ENCODE measurements at places on chromosomes 6 and 20. TPM values are rescaled to one million over a fixed set of nuclear protein-coding genes. Genes with fewer than 3 reads are reported as not detected.

- DNase-seq: no peak
Observed at GRCh38 chr6:33957892-33958525, 154.2 kb upstream of the MLN start.

DNA sequence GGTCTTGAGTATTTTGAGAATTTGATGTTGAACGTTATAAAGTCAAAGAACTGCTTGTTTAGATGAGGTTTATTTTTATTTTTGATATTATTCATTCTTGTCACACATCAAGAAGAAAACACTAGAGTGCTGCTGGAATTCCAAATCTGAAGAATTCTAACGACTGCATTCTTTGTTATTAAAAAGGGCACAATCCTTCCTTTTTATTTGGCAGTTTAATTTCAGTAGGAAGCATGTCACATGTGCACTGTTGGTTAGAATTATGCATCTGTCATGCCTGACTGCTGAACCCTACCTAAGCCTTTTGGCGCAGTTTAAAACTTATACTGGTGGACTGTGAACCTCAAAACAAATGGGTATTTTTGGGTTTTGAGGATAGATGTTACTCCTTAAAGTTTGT lies 4.0 kb downstream of the ID4 start:
- DNase-seq: no peak

GRCh38 chr6:20207088-20207418 lies 5.2 kb downstream of the MBOAT1 start:
- DNase-seq: no peak

- no peak for DNase-seq
Observed at GRCh38 chr6:78589436-78589835, 277.9 kb upstream of the IRAK1BP1 start.

DNA sequence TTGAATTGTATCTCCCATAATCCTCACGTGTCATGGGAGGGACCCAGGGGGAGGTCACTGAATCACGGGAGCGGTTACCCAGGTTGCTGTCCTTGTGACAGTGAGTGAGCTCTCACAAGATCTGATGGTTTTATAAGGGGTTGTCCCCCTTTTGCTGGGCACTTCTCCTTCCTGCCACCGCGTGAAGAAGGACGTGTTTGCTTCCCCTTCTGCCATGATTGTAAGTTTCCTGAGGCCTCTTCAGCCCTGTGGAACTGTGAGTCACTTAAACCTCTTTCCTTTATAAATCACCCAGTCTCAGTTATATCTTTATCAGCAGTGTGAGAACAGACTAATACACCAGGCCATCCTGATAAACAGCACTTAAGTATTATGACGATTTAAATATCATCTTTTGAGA lies 9.0 kb upstream of the MRGBP start:
- no peak for DNase-seq

DNA sequence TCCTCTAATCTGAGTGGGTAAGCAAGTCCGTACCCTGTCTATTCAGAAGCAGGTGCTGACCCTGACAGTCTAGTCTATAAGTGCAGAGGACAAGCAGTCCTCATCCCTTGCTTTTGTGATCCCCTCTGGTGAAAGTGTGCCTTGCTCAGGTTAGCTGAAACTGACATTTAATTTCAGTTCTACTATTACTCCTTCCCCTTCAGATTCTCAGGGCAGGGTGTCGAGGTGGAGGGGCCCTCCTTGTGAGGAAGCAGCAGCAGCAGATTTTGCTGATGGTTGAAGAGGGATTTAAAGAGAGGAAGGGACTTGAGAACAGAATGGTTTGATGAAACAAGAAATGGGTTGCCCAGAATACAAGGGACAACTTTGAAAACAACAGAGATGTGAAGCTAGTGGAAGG lies 309.3 kb downstream of the CLIC5 start:
- DNase-seq: no peak

DNA sequence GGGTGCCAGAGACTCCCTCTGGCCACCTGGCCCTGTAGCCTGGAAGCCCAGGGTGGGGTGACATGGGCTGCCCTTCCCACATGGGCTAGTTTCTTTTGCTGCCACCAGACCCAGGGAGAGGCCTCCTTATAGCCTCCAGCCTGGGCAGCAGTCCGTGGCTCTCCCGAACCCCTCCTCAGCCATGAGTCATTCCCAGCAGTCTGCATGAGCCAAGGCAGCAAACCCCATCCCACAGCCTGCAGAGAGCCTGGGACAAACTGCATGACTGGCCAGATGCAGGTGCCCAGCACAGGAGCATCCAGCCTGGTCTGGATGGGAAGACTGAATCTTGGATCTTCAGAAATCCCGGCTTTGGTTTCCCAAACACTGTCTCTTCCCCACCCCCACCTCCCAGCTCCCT lies 75.7 kb downstream of the MRPL14 start:
- peak; percentile 74 for DNase-seq

- peak; percentile 40 for DNase-seq
Observed at GRCh38 chr20:23995905-23996666, 7.5 kb upstream of the GGTLC1 start.

GRCh38 chr6:40930555-40930954 lies 108.5 kb downstream of the UNC5CL start:
- peak; percentile 49 for DNase-seq

GRCh38 chr20:36098364-36098763 lies 56.2 kb upstream of the EPB41L1 start:
- DNase-seq: peak; percentile 84

GRCh38 chr6:118650582-118651281 lies 659 bp downstream of the CEP85L start:
- DNase-seq: peak; percentile 26

GRCh38 chr6:105677671-105678475 lies 275.0 kb upstream of the PREP start:
- DNase-seq: no peak

DNA sequence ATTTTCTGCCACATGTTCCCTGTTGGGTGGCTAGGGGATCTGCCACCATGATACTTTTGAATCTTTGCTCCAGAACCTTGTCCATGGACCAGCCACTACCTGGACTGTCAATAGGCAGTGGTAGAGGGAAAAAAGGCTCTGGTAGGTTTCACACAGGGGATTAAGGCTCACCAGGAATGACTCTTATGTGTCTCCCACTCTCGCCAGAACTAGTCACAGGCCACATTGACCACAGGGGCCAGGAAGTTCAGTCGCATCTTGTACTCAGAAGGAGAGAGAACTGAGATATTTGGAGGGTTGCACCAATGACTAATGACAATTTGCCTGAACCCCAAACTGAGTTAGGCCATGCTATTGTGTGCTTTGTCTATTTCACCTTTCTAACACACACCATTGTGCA lies 23.6 kb upstream of the APCDD1L start:
- no peak for DNase-seq

DNA sequence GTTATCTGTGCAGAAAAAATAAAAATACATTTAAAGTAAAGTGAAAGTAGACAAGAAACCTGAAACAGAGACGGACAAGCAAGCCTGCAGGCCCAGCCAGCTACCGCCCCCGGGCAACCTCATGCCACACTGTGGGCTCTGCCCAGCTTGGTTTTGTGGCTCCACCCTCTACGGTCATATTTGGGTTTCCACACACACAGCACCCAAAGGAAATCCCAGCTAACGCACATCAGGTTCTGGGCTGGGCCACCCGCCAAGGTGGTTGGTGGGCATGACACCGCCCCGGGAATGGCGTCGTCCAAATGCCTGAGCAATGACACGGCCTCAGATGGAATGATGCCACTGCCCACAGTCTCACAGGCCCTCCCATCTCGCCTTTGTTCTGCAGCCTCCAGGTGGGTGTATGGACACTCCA lies 22.9 kb downstream of the FAM110A start:
- DNase-seq: peak; percentile 15

DNA sequence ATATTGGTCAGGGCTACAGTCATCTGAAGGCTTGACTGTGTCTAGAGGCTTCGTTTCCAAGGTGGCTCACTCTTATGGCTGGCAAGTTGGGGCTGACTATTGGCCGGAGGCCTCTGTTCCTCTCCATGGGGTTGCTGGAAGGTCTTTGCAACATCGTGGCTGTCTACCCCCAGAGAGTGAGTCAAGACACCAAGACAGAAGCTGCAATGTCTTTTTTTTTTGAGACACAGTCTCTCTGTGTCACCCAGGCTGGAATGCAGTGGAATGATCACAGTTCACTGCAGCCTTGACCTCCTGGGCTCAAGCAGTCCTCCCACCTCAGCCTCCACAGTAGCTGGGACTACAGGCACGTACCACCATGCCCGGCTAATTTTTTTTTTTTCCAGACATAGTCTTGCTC lies 29.4 kb upstream of the KIF3B start:
- DNase-seq: no peak

GRCh38 chr6:3314176-3314575 lies 55.4 kb downstream of the PSMG4 start:
- no peak for DNase-seq

- DNase-seq: no peak
Observed at GRCh38 chr6:152360034-152360433, 277.1 kb downstream of the SYNE1 start.

DNA sequence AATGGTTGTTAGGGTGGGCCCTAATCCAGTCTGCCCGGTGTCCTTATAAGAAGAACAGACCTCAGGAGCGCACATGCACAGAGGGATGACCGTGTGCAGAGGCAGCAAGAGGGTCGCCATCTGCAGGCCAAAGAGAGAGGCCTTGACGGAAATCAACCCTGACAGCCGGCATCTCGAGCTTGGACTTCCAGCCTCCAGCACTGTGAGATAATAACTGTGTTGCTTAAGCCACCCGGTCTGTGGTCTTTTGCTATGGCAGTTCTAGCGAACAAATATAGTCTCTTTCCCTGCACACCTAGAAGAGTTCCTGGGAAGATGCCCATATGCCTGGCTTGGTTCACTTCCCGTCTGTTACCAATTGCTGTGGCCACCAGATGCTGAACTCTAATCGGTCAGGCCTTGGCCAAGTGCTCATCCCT lies 35.3 kb upstream of the PTGIS start:
- DNase-seq: peak; percentile 55

DNA sequence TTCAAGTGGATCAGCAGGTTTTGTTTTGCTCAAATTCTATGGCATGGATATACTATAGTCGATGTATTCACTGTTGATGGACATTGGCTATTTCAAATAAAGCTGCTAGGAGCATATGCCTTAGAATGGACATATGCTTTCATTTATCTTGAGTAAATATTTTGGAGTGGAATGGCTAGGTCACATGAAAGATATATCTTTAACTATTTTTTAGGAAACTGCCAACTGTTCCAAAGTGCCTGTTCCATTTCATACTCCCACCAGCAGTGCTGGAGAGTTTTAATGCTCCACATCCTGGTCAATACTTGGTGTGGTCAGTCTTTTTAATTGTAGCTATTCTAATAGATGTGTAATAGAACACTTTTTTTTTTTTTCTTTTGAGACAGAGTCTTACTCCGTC lies 81.1 kb upstream of the PIM1 start:
- no peak for DNase-seq

DNA sequence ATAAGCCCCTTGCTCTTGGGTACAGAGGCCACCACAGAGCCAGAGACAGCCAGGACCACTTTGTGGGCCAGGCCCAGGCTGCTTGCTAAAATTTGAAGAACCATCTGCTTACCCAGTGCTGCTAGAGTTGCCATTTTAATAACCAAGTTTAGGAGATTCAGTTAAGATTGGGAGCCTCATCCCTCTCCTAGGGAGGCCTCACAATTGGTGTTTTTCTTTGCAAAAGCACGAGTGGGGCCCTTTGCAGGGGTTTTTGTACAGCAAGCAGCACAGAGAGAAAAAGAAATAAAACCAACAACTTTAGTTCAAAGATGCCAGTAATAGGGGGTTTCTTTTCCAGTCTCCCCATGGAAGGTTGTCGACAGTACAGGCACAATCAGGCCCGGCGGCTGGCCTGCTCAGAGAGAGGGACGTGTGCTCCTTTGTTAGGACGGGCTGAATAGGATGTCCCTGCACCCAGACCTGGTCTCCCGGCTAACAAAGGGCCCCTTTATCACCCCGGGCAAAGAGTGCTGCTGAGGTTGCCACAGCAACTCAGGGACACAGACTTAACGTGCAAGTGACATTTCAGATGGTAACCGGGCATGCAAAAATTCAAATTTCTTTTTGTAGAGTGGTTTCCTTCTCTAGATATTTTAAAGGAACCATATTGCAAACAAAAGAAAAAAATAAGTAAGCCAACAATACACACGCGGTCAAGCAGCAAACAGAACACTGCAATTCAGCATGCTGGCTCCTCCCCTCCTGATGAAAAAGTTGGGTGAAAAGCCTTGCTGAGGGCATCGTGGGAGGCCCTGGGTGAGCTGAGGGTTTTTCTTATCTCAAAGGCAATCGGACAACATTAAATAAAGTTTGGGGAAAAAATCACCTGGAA lies 10.5 kb upstream of the TOX2 start:
- DNase-seq: no peak

DNA sequence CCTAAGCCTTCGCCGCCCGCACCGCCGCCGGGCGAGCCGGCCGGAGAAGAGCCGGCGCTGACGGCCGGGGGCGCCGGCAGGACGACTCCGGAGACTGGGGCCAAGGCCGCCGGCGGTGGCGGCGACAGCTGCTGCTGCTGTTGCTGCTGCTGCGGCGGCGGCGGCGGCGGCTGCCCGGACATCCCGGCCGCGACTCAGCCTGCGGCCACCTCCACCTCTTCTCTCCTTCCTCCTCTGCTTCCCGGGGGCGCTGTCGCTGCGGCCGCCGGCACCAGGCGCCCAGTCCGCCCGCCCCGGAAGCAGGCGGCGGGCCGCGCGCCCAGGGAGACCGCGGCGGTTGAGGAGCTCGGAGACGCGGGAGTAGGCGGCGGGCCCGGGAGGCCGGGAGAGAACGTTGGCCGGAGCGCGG lies 307 bp downstream of the RANBP9 start:
- DNase-seq: no peak

- DNase-seq: no peak
Observed at GRCh38 chr6:157172231-157172701, 151.1 kb downstream of the TMEM242 start.

- no peak for DNase-seq
Observed at GRCh38 chr20:24836041-24836533, 113.0 kb upstream of the CST7 start.

- DNase-seq: no peak
Observed at GRCh38 chr6:139327038-139327437, 35.2 kb upstream of the TXLNB start.

- DNase-seq: no peak
Observed at GRCh38 chr6:30150671-30151395, 10.2 kb downstream of the TRIM10 start.

- no peak for DNase-seq
Observed at GRCh38 chr20:7199861-7200260, 432.4 kb downstream of the BMP2 start.

Gene PHIP
- total RNA-seq: 13.3 TPM

Gene MCCD1
- total RNA-seq: not detected

Gene BACH2
- 2.8 TPM for total RNA-seq

Gene CENPQ
- total RNA-seq: 2.0 TPM

Gene ULBP1
- under 0.01 TPM for total RNA-seq

Gene BFSP1
- 1.7 TPM for total RNA-seq

Gene OPN5
- not detected for total RNA-seq

Gene LY6G5B
- 1.2 TPM for total RNA-seq

Gene SLC44A4
- total RNA-seq: not detected

Gene GPR31
- not detected for total RNA-seq

Gene SAMD10
- total RNA-seq: 3.2 TPM

Gene FAXC
- total RNA-seq: 1.3 TPM

Gene TCF21
- not detected for total RNA-seq

Gene SRSF12
- under 0.01 TPM for total RNA-seq

Gene FOXQ1
- total RNA-seq: not detected

Gene OR2H1
- total RNA-seq: not detected

Gene TTK
- 2.2 TPM for total RNA-seq

Gene GPX5
- not detected for total RNA-seq

Gene TMEM200A
- 0.20 TPM for total RNA-seq

Data from lung microvascular endothelial cell (primary cell).